ENCODE measurements at places on chromosomes 7 and 10.

DNA sequence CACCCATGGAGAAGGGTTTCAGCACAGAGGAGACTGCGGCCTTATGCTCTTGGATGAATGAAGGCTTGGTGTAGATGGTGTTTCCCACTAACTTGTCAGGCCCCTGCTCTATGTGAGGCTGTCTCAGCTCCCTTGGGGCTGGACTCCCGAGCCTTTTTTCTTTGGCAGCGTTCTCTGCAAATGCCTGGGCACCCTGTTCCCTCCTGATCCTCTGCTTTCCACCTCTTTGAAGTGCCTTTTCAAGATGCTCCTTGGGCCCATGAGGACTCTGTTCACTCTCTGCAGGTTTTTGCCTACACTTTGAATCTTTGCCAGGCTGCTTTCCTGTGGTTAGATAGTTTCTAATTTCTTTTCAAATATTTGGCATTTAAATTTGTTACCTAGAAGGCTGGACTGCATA is 6.8 kb upstream of the ACBD5 start:
- DNase-seq, result no peak

GRCh38 chr7:150514748-150515222 is at the start of gene GIMAP7:
GIMAP7 (plus strand) TSS chr7:150514872; CDS start chr7:150519975, 5,103 bp downstream.
- no peak for DNase-seq

GRCh38 chr7:55276572-55277295 is 88.4 kb upstream of the LANCL2 start:
- no peak for DNase-seq

GRCh38 chr10:33570495-33570894 is 236.0 kb upstream of the NRP1 start:
- no peak for DNase-seq

DNA sequence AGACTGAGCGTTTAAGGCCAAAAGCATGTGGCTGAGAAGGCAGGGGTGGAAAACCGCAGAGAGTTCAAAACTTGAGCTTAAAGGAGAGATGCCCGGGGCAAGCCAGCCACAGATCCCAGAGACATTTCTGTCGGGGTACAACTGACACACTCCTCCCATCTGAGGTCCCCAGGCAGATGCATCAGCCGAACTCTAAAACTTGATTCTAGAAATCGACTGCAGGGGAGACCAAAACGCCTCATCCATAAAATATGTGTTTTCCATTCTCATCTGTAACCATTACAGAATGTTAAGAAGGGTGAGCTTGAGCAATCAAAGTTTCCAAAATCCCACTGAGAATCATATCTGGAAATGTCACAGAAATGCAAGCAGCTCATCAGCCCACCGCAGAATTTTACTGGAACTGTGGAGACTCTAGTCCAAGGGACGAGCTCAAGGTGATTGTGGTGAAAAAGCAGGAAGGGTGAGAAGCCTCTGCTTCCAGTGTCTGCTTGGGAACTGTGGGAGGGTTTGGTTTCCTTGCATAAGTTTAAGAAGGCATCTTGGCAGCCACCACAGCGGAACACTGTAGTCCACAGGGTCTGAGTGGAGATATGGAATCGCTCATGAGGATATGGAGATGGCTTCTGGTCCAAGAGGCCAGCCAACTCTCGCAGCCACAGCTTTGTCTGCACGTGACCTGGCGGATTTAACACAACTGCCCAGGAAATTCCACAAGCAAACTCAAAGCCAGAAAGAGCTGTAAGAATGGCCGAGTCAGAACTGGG is 249.2 kb downstream of the SFMBT2 start:
- DNase-seq, result no peak

- DNase-seq, result no peak
Measured at GRCh38 chr10:60627778-60628748, 150.2 kb upstream of the CDK1 start.

DNA sequence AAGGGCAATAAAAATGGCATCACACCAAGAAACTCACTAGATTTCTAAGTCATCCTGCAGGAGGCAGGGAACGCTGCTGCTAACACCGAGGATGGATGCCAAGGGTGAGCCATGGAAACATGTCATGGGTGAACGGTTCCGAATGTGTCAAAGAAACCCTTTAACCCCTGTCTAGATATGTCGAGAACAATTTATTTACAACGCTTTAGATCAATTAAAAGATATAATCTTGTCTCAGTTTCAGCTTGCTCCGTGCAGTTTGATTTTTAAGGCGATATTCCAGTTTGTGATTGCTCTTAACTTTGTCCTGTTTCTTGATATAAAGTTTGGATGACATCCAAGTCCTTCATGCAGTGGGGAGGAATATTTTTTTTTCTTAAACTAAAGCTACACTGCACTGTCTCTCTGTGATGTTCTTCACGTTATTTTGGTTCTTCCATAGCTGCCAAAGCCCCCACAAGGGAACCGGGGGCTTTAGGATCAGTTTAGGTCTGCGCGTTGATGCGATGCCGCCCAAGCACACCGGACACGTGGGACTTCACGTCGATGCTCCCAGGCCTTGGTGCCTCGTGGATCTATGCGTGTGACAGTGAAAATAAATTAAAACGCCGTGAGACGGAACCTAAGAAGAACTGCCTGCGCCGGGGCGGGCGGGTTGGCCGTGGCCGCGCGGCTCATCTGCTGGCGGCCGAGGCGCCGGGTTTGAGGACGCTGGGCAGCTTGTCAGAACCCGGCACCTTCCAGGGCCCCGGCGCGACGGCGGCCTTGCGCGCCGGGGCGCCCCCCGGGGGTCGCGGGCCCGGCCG is 220.3 kb downstream of the PHTF2 start:
- DNase-seq, result peak; percentile 17

DNA sequence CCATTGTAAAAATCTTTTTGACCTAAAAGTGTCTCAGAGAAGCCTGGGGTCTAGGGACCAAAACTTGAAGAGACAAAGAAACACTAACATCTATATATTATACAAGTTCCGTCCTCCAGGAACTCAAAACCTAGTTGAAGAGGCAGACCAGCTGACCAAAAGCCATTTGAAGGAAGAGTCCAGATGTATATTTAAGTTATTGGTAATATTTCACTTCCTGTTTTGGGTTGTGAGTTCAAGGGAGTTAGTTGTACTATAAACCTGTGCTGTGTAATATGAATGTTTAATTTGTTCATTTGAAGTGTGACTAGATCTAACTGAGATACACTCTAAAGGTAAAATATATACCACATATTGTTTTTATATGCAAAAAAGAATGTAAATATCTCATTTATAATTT is 45.0 kb downstream of the CDK1 start:
- DNase-seq, result no peak

DNA sequence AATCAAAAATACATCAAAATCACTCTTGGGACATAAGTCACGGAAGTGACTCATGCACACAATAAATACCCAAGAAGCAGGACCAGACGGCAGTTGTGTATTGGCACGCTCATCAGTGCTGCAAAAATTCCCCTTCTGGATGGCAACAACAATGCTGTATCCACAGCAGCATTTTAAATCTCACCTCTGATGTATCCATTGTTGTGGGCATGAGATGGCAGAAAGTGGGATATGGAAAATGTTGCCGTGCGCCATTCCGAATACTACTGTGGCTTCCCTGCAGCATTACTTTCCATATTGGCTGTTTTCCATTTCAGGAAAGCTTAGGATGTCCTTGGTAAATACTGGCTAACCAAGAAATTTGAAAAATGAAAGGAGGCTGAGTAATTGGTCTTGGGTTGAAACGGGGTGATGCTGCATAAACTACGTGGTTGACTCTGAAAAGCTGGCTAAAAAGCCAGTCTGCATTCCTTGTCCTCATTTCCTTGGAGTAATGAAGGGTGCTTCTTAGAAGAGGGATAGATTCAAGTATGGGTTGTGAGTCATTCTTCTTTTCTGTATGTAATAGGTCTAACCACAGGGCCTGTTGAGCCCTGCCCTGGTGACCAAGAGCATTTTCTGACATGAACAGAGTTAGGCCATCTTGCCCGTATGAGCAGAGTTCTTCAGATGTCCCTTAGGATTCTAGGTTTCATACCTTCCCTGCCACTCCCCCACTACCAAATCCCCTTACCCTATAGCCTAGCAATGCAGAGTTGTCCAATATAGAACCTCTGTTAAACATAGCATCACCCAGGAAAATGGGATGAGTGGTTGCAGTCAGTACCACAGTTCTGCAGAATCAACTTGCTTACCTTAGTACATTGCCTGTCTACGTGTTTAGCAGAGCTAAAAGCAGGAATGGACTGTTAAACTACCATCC is 36.3 kb upstream of the TOMM7 start:
- no peak for DNase-seq

DNA sequence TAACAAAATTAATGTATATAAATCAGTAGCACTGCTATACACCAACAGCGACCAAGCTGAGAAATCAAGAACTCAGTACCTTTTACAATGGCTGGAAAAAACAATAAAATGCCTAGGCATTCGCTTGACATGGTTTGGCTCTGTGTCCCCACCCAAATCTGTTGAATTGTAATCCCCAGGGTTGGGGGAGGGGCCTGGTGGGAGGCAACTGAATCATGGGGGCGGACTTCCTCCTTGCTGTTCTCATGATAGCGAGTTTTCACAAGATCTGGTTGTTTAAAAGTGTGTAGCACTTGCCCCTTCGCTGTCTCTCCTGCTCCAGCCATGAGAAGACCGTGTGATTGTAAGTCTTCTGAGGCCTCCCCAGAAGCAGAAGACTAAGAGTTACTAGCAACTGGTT is 8.6 kb downstream of the ZNF786 start:
- no peak for DNase-seq

DNA sequence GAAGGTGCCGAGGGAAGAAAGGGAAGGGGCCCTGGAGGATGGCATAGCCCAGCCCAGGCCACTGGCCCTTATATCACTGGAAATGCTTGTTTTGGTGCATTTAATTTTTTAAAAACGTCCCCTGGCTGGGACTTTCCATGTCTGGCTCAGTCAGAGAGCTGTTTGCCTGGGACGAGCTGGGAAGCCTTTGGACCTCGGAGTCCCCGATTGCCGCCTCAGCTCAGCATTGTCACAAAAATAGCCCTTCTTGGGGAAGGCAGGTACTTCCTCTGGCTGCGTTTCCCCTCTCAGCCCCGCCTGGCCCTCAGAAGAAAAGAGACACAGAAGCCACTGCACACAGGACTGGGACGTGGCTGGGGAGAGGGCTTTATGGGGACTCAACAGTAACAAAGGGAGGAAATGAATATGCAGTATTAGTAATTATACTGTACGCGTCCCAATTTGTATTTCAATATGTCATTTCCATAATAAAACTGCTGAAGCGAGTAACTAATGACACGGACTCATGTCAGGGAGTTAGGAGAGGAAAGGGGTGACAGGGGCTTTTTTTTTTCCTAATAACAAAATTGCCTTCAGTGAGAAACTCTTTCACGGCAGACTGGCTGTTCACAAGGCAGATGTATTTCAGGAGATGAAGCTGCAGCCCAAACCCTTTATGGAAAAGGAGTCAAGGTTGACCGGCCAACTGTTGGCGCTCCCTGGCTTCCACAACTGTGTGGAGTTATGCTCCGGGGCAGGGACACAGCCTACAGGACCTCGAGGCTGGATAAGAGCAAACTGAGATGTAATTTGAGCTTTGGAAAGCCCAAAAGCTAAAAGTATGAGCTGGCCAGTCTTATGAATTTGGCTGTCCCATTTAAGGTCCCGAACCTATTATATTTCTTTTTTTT is 31.0 kb upstream of the MXI1 start:
- DNase-seq, result peak; percentile 26

DNA sequence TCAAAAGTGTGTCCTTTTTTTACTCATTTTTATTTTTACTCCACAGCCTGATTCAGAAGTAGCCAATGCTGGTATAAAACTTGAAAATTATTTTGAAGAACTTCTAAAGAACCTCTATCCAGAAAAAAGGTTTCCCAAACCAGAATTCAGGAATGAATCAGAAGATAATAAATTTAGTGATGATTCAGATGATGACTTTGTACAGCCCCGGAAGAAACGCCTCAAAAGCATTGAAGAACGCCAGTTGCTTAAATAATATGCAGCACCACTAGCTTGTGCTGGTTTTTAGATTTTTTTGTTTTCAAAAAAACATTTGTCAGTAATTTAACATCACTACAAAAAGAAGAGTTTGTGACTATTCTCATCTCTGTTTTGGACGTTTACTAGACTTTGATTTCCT is 116.5 kb downstream of the SVOPL start:
- DNase-seq, result no peak

DNA sequence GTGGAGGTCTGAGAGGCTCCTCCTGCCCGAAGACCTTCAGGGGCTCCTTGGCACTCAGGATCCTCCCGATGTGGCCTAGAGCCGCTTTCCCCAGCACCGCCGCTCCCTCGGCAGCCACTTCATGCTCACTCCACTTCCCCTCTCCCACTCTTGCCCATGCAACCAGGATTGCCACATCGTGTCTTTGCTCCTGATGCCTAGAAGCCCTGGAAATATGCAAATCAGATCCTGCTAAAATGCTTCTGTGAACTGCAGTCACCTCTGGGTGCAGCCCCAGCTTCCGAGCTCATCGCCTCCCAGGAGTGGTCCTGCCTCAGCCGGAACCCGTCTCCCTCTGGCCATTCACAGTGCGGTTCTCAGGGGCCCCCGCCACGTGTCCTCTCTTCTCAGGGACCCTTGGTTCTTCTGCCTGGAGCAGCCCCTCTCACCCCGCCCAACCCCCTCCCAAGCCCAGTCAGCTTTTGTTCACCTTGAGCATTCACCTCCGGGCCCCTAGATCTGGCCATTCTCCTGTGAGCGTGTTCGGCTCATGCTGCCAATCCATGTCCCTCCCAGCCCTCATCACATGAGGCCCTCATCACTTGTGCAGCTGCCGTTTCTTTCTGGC is 175.5 kb downstream of the ADARB2 start:
- no peak for DNase-seq

DNA sequence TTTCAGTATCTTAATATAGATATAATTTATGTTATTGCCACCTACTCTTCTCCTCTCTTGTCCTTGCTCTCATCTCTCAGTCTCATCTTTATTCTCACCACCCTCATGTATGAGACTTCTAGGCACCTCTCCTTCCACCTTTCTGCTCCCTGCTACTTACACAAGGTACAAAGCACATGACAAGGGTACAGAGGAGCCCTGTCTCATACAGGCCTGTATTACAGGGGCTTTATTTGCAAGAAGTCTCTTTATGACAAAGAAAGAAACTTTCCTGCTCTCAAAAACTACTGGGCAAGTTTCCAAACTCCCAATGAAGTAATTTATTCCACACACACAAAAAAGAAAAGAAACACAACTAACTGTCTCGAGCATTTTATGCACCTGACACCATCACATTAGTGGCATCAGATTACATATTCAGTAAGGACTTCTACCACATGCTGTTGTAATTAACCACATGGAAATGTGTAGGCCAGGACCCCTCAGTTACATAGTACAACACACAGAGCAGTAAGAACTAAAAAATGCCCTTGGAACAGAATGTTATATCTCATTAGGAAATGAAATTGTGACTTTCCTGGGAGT is 253.1 kb downstream of the FZD1 start:
- no peak for DNase-seq

- DNase-seq, result no peak
Measured at GRCh38 chr10:101429423-101429822, 75.5 kb downstream of the BTRC start.

GRCh38 chr10:45278860-45279498 is 36.4 kb downstream of the OR13A1 start:
- no peak for DNase-seq

DNA sequence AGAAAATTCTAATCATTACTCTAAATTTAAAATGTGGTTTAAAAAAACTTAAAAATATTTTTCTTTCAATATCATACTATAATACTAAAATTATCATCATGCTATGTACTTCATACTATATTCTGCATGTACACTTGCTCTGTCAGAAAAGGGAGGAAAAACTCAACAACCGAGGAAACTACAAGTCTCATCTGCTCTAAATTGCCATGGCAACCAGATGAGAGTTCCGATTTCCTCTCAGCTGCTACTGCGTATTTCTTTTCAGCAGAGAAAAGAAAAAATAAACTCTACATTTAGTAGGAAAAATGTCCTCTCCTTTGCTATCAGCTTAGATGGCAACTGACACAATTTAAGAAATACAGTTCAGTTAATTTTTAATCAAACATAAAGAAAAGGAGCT is 178.9 kb downstream of the SRPK2 start:
- DNase-seq, result no peak

Measured in nephron progenitor cell (in vitro differentiated cells).